Activated effector memory CD4-positive, alpha-beta T cell treated with anti-CD3 and anti-CD28 coated beads, Interleukin-2, amount 50 U/mL, for 16 hours (primary cell): ENCODE measurements at places on chromosomes 4 and X.

GRCh38 chr4:25827373-25827772, 35.4 kb downstream of the SEL1L3 start:
- no peak for DNase-seq

DNA sequence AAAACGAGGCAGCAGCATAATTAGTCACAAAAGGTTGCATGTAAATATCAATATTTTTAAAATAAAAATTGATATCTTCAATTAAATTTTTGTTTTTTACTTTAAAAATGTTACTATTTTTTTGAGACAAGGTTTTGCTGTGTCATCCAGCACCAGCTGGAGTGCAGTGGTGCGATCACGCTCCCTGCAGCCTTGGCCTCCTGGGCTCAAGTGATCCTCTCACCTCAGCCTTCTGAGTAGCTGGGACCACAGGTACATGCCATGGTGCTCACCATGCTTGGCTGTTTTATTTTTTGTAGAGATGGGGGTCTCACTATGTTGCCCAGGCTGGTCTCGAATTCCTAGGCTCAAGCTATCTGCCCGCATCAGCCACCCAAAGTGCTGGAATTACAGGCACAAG, 96.8 kb upstream of the FRAS1 start:
- DNase-seq, result no peak

DNA sequence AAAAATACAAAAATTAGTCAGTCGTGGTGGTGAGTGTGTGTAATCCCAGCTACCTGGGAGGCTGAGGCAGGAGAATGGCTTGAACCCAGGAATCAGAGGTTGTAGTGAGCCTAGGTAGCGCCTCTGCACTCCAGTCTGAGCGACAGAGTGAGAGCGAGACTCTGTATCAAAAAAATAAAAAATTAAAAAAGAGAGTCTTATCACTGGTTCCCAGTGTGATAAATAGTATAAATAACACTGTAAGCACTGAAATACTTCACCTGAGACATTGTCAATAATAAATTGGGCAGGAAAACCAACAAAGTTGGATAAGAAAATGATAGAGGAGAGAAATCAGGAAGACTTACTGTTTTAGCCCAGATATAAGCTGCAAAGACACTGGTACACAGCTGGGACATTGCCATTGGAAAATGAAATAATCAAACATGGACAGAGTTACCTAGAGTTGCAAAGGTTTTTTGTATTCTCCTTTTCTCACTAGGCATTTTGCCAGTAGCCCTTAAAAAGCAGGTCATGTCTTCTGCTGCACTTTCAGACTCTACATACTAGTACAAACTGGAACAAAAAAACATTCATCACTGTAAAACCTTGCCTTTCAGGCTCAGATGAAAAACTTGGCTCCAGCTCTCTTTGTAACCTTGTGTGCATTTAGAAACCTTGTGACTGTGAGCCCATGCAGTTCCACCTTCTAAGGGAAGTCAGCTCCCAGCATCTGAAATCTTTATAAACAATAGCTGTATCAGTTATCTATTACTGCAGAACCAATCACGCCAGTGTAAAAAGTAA, 55.0 kb upstream of the PPP1R2C start:
- no peak for DNase-seq

GRCh38 chrX:69268611-69269010, 103.4 kb upstream of the PJA1 start:
- no peak for DNase-seq

DNA sequence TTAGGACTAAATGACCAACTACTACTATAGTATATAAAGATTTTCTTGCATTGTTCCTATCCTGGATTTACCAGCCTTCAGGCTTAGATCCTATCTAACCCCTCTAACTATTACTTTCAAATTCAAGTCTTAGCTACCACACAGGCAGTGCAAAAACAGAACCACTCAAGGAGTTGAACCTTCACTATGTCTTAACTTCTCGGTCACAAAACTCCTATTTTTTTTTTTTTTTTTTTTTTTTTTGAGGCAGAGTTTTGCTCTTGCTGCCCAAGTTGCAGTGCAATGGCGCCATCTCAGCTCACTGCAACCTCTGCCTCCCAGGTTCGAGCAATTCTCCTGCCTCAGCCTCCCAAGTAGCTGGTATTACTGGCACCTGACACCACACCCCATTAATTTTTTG, 6.3 kb upstream of the FAM200B start:
- no peak for DNase-seq

DNA sequence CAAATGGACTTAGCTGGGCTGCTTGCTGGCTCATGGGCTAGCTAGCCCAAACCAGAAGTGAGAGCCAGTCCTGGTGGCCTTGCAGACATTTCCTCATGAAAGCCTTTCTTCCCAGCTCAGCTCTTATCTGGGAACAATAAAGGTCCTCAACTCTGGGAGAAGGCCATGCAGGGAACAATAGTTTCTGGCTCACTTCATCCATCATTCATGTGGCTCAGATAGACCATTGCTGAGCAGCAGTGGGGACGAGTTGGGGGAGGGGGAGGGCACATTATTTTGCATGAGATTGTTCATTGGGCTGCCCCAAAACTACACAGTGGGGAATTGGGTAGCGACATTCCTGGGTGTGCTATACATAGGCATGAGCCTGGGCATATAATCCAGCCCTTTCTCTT, 47.6 kb downstream of the NHSL2 start:
- no peak for DNase-seq

GRCh38 chr4:101604976-101605375, 185.6 kb upstream of the BANK1 start:
- DNase-seq, result no peak

DNA sequence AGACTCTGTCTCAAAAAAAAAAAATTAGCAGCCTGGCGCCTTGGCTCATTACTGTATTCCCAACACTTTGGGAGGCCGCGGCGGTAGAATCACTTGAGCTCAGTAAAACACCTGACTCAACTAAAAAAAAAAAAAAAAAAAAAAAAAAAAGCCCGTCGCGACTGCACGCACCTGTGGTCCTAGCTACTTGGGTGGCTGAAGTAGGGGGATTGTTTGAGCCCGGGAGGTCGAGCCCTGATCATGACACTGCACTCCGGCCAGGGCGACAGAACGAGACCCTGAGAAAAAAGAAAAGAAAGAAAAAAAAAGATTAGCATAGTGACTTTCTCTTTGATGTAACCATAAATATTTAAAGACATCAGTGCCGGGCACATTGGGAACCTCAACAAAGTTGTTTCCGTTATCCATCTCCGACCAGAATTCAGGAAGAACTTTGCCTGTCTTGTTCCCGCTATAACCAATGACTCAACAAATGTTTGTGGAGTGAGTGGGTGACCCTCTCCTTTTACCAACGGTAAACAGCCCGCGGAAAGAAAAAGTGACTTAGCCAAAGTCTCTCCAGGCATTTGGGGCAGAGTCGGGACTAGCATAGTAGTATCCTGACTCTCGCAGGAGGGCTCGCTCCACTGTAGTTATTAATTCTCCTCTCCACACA, 553 bp upstream of the MED28 start:
- DNase-seq, result peak; percentile 71

GRCh38 chrX:140318296-140318695, 186.6 kb downstream of the SOX3 start:
- DNase-seq, result no peak

DNA sequence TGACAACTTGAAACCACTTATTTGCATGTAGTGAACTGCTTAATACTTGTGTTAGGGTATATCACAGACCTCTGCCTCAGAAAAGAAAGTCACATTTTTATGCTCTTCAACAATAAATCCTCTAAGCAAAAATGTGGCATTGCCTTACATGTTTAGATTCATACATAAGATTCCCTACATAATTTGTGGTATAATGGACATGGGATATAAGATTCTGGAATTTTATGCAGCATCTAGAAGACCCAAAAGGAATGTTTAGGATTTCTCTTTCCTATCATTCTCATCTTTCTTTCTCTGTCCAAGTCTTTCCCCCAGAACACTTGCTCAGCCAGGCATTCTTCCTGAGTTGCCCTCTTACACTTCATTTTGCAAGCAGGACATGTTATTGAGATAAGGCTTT, 37.7 kb upstream of the TET2 start:
- DNase-seq, result no peak

GRCh38 chrX:1105671-1106419, 106.6 kb downstream of the CRLF2 start:
- DNase-seq, result peak; percentile 21

DNA sequence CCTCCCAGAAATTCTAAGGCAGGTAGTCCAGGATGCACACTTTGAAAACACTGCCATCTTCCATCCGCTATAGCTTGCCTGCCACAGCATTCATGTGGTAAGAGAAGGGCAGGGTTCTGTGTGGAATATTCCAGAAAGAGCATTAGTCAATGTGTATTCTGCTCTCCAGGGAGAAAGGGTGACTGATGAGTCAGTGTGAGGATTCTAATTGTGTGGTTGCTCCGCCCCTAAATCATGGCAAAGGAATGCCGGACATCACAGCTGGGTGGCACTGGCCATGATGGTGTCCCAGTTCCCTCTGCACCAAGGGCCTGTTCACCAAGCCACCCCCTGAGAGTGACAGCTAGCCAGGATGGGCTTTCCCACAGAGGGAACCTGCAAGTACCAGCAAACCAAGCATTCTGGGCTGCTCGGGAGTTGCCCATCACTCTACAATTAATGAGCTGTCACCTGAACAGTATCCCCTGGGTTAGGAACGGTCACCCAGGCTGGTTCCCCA, 9.5 kb downstream of the IDS start:
- no peak for DNase-seq

GRCh38 chr4:165707128-165707527, 165.9 kb upstream of the TLL1 start:
- no peak for DNase-seq

DNA sequence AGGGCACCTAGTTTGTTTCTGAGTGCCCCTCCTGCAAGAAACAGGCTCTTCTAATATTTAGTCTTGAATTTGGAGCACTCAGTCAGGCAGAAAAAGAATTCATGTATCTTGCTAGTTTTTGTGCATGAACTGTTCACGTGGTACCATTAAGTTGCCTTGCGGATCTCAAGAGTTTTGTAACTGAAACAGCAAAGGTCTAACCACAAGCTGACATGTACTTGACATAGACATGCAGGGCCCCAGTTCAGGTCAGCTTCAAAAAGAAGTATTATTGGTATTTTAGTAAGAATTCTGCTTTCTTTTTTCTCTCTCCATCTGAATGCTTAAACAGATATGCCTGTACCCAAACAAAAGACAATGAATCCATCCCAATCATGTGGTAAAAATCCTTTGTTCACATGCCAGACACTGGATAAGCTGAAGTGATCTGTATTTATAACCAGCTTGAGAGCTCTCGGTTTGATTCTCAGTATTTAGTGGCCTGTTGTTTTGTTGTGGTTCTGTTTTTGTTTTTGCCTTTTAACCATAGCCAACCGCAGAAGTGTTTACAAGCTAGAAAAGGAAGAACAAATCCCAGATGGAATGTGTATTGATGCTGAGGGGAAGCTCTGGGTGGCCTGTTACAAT, 13.0 kb downstream of the RGN start:
- no peak for DNase-seq

GRCh38 chr4:175810073-175810730, 1.9 kb downstream of the GPM6A start:
- DNase-seq, result no peak

GRCh38 chr4:95107004-95107403, 349.2 kb downstream of the BMPR1B start:
- no peak for DNase-seq
